ENCODE measurements at places on chromosomes 7 and 10.

DNA sequence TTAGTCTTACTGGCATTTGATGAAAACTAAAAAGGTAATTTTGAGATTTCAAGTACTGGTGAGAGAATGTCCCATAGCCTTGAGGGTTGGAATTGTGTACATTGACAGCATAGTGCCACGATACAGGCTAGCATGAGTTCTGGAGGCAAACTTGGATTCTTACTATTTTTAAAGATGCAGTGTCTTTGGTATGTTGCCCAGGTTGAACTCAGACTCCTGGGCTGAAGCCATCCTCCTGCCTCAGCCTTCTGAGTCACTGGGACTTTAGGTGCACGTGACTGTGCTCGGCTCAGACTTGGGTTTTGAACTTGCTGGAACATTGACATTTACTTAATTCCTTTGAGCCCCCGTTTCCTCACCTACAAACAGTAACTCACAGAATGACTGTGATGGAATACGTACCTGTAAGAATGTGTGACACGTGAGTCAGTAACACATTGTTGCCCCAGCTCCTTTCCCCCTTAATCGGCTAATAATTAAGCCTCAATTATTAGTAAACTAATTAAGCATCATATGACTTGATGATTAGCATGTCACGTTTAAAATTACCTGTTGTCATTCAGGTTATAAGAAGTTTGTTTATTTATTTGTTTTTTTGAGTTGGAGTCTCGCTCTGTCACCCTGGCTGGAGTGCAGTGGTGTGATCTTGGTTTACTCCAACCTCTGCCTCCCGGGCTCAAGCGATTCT, 10.6 kb downstream of the DNAJB6 start:
- no peak for DNase-seq

DNA sequence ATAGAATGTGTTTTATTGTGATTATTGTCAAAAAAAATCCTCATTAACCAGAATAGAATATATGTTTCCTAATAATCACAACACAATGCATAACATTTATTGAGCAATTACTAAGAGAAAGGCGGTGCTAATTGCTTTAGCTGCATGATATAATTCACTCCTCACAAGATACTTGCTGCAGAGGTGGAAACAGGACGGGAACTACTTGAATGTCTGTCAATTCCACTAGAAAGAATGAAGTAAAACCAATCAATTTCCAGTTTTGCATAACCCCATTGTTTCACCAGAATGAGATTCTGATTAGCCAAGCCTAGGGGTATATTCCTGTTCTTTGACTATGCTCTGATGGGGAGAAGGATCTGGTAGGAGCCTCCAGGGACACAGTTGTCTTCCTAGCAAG, 239.1 kb upstream of the NRP1 start:
- DNase-seq = no peak

- DNase-seq = no peak
These were observed 12.3 kb downstream of the HUS1 start for GRCh38 chr7:47967123-47967522.

DNA sequence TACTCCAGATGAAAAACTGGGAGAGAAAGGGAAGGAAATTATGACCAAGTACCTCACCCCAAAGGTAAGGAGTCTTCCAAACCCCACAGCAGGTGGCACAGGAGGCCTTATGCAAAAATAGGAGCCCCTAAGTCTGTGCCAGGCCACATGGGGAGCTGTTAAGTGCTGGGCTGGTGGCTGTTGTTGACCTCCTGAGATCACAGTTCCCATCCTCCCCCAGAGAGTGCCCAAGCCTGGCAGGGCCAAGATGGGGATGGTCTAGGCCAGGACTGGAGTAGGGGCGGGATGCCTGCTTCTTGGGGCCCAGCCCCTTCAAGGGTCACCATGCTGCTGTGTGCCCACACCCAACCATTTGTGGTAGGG, 145.8 kb downstream of the RGS10 start:
- DNase-seq = no peak

DNA sequence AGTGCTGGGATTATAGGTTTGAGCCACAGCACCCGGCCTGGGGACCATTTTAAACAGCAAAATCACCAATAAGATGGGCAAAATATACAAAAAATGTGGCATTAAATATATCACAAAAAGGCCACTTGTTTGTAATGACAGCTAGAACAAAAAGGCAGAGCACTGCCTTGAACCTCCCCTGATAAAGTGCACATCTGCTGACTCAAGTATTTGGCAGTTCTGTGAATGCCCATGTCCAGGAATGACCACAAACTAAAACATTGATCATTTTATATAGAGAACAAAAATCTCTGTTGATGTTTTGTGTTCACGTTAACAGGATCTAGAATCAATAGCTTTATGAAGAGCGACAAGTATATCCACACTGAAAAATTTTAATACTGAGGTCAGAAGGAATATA, 21.5 kb downstream of the HERC4 start:
- no peak for DNase-seq

- no peak for DNase-seq
These were observed 120.5 kb downstream of the CCNY start for GRCh38 chr10:35456784-35457183.

DNA sequence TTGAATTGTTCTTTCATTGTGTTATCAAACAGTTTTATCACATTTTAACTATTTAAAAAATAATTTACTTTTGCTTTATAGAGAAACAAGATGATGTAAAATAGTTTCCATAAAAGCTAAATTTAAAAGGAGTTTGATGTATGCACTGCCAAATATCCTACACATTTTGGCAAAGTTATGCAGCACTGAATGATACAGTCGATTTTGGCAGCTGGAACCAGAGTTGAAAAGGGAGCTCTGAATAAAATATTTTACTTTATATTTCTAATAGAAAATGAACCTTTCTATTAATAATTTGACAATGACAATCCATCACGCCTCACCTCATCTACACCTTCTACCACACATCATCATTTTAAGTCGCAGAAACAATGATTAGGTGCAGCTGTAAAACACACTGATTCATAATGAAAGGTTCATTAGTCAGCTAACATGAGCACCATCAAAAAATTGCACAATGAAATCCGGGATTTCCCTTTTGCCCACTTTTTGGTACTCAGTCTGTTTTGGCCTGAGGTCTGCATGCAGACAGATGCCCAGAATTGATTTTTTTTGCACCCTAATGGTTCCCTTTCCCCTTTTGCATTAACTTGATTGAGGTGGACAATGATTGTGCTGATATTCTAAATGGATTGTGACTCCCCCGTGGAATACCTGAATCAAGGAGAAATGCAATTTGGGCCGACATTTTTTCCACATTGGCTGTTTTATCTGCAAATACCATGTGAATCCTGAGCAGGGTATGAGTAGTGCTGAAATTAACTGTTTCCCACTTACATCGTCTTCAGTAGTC, 105.8 kb downstream of the THSD7A start:
- no peak for DNase-seq

DNA sequence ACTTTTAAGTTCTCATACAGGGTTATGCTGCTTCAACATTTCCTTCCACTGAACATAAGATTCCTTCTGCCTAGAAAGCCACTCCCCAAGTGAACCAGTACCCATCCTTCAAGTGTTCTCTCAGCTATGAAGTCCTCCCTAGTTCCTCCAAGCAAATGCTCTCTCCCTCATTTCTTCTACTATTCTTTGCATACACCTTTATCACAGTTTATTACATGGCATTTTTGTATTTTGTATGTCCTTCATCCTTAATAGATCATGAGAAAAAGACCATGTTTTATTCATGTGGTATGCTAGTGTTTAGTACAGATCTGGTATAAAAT, 1.9 kb downstream of the SYPL1 start:
- no peak for DNase-seq

DNA sequence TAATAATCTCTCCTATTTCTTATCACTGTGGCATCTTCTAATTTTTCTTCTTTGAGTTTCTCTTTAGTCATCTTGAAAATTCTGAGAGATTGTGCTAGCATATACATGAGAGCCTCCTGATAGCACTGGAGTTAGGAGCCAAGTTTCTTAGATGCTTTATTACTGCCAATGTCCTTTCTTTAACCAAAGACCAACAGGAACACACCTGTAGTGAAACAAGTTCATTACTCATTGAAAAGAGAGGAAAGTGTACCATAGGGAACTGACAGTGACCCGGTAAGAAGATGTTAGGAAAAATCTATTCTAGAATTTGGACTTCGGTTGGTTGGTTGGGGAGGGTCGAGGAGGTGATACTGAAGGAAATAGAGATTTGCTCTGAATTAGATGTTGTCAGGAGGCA, 27.1 kb upstream of the CD36 start:
- no peak for DNase-seq

GRCh38 chr7:8739837-8740236, 306.4 kb downstream of the NXPH1 start:
- DNase-seq = no peak

DNA sequence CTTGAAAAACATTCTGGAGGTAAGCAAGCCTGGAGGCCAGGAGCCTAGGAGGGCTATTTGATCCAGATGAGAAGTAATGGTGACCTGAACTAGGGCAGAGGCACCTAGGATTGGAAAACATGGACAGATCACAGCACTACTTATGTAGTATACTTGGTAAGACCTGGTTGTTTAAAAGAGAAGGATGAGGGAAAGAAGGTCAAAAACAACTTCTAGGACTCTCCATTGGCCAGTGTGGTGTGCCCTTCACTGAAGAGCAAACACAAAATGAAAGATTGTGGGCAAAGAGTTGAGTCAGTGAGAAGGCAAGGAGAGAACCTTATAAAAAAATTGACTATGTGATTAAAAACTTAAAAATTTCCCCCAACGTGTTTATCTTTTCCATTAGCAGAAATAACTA, 14.3 kb downstream of the ANKRD1 start:
- DNase-seq = no peak

DNA sequence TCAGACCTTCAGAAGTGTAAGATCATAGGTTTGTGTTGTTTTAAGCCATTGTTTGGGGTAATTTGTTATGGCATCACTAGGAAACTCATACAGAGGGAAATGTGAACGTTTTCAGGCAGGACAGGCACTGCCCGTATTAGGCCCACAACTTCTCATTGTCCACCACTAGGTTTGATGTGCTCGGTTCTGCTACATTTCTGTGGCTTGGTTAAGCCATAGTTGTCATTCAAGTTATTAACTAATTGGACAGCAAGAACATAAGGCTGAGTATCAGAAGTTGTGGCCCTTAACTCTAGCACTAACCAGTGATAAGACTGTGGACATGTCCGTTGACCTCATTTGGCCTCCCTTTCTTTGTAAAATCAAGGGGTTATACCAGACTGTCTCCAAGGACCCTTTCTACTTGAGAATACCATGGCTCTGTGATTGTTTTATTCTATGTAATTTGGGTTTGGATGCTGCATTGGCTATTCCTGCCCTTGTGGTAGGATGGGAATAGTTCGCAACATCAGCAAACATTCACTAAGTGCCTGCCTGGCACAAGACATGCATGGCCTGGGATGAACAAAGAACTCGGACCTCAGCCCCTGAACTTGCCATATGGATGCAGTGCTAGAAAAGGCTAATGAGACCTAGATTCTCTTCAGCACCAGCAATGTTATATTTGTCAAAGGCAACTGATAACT, 85.7 kb downstream of the CCDC71L start:
- no peak for DNase-seq

DNA sequence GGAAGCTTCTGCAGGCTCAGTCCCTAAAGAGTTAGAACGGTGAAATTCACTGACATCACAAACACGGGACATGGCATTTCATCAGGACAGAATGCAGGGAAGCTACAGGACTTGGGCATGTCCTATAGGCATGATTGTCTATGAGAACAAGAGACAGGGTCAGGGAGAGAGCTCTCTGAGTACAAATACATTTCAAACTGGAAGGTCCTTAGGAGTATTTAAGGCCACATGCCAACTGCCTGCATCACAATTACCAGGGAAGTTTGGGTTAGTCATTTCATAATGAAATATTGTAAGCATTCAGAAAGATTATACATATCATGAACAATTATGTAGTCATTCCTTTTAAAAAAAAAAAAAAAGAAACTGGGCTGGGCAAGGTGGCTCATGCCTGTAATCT, 71.3 kb downstream of the CREB3L2 start:
- no peak for DNase-seq

GRCh38 chr7:43612599-43613589, 30.0 kb downstream of the STK17A start:
- DNase-seq = no peak

GRCh38 chr10:96152437-96152836, 22.3 kb downstream of the ZNF518A start:
- no peak for DNase-seq

- no peak for DNase-seq
These were observed 1.2 kb downstream of the MAPK8 start for GRCh38 chr10:48307711-48308018.

- no peak for DNase-seq
These were observed 793.4 kb downstream of the NRG3 start for GRCh38 chr10:82668221-82668895.

GRCh38 chr7:2760098-2760889, 72.3 kb downstream of the AMZ1 start:
- DNase-seq = no peak

GRCh38 chr10:124076148-124076733, 17.2 kb downstream of the CHST15 start:
- DNase-seq = no peak

DNA sequence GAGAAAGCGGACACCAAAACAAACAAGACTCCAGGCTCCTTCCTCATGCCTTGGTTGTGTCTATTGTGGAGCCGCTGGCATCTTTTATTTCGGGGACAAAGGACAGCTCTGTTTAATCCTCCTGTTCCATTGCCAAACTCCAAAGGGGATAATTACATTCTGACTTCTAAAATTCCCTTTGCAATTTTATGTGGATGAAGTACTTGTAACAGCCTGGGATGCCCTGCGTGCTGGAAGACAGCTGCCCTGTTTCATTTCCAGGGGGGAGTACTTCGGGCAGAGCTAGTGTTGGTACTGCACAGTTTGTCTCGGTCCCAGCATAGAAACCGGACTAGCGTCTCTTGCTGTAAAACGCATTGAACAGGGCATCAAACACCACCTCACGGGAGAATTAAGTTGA, 90.9 kb downstream of the BAMBI start:
- no peak for DNase-seq

DNA sequence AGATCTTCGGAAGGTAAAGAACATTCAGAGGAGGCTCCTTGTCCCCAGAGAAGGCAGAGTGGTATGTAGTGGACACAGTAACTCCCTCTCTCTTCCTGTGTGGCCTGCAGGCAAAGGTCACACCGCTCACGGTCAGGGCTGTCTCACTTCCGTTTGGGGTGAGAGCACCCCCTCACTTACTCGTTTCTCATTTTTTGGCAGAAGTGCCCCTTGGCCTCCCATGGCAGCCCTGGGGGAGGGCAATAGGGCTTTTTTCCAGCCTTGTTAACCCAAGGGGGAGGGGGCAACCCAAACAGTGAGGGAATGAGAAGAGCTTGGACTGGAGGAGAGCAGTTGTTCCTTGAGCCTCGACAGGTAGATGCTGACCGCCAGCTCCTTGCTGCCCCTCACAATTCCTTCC, 31.8 kb upstream of the SRGN start:
- no peak for DNase-seq

GRCh38 chr10:101006593-101007098, 7.0 kb downstream of the LZTS2 start:
- no peak for DNase-seq

- no peak for DNase-seq
These were observed 29.9 kb downstream of the CYTH3 start for GRCh38 chr7:6242561-6242960.
